Fibroblast of villous mesenchyme (primary cell): ENCODE measurements at places on chromosomes 7 and 10. TPM values are rescaled to one million over a fixed set of nuclear protein-coding genes. Genes with fewer than 3 reads are reported as not detected.

DNA sequence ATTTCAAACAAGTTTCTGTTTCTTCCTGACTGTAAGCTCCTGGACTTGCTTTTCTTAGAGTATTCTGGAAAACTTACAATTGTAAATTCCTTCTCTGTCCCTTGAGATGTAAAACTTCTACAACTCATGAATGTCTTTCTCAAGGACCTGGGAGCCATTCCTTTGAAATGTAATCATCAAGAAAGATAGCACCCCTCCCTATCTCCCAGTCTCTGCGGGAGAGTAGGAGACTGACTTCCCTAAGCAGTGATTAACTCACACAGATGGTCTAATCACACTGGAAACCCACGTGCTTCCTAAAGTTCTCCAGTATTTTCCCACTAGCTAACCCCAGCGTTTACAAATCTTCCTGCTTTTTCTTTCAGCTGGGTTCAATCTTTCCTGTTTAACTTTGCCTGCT is 549.4 kb downstream of the SORCS1 start:
- DNase-seq, result peak; percentile 30

DNA sequence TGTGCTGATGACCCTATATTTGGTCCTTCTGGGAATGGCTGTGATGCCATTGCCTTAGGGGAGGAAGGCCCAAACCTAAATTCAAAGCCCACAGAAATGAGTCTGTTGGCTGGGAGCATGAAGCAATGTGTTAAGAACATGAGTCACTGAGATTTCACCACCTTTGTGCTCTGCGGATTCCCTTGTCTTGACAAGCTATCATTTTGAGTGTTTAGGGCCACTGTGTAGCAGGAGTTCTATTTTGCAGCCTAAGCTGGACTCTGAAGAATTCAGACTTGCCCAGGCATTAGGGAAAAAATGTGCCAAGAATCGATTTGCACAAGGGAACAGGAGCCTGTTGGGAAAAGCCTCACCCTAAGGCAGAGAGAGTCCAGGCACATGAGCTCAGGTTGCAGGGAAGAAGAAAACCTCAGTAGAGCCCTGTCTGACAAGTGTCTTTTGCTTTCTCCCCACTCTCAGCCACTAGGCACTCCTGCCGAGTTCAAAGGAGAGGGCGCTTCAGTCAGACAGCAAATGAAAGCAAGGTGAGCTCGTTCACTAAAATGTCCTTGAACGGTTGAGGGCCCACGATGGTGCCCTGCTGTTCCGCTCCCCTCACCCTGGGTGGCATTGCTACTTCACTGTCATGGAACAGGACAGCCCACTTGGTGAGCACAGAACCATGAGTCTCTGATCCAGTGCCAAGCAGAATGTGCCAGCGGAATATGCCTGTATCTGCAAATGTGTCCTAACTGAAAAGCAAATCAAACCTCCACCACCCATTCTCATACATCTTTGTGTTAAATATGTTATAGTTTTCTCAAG is 93.6 kb downstream of the PRLHR start:
- peak; percentile 61 for DNase-seq

ITGA8 gene
- total RNA-seq, result 1.3 and 3.2 TPM in 2 replicates

- DNase-seq, result no peak
Measured at GRCh38 chr7:25087855-25088254, 37.2 kb downstream of the CYCS start.

DNA sequence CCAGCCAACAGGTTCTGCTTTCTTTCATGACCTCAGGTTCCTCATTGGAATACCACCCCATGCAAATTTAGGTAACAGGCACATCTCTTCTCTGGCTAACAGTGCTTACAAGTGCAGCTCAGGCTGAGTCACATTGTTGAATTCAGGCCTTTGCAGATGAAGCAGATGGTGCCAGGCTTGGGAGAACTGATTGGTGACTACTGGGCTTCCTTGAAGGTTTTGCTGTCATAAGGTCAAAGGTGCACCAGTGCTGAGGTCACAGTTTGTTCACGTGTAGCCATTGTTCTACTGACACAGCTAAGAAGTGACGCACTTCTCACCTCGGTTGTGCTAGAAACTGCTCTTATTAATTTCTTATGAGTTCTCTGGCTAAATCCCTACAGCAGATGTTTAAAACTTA is 128.6 kb upstream of the BMPER start:
- no peak for DNase-seq

- no peak for DNase-seq
Measured at GRCh38 chr10:76523246-76523645, 1091.8 kb downstream of the LRMDA start.

- peak; percentile 44 for DNase-seq
Measured at GRCh38 chr10:118045837-118046394, 825 bp downstream of the RAB11FIP2 start.

- no peak for DNase-seq
Measured at GRCh38 chr7:31336202-31337001, 4.1 kb downstream of the NEUROD6 start.
